Activated CD4-positive, alpha-beta T cell treated with anti-CD3 and anti-CD28 coated beads, Interleukin-2, amount 50 U/mL, for 48 hours (primary cell): ENCODE measurements at places on chromosomes 1 and 21.

DNA sequence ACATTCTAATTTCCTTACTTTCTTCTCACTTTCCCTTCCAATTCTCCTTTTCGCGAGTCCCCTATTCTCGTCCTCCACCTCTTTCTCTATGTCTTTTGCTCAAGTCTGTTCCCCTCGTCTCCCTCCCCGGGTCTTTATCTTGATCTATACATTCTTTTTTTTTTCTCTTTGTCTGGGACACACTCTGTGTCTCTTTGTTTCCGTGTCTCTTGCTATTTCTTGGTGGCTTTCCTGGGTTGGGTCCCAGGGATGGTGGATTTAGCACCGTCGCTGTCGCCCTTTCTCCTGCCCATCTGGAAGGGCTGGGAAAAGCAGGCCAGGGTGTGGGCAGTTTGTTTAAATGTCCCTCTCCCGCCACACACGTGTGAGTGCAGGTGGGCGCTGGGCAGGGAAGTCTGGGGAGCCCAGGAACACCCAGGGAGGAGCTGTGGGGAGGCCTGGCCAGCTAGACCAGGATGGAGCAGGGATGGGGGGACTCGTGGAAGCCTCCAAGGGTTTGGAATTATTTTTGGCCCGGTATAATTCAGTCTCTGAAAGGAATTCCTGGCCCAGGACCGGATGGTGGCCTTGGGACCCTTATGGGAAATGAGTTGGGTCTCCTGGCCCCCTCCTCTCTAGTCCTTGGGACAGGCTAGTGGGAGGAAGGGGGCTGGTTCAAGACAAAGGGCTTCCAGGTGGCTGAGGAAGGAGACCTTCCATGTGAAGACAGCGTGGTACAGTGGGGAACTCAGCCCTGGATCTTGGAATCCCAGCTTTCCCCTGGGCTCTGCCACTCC is 9.5 kb upstream of the ID3 start:
- no peak for DNase-seq

DNA sequence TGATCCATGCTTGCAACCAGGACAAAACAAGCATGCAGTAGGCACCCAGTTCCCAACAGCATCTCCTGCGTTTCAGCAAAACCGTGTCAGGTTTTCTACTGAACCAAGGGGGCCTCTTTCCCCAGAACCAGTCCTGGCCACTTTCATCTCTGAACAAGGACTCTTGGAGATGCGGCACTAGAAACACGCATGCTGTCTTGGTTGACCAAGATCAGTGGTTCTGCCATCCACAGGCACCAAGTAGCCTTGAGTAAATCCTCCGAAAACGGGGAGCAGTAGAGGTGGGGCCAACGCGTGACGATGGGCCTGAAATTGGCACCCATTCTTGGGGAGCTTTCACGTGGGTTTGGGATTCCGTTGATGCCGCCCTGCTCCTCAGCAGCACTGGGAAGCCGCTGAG is 62.5 kb upstream of the AJAP1 start:
- DNase-seq, result no peak

- no peak for DNase-seq
These were observed 63.5 kb downstream of the LRRN2 start for GRCh38 chr1:204621996-204622395.

DNA sequence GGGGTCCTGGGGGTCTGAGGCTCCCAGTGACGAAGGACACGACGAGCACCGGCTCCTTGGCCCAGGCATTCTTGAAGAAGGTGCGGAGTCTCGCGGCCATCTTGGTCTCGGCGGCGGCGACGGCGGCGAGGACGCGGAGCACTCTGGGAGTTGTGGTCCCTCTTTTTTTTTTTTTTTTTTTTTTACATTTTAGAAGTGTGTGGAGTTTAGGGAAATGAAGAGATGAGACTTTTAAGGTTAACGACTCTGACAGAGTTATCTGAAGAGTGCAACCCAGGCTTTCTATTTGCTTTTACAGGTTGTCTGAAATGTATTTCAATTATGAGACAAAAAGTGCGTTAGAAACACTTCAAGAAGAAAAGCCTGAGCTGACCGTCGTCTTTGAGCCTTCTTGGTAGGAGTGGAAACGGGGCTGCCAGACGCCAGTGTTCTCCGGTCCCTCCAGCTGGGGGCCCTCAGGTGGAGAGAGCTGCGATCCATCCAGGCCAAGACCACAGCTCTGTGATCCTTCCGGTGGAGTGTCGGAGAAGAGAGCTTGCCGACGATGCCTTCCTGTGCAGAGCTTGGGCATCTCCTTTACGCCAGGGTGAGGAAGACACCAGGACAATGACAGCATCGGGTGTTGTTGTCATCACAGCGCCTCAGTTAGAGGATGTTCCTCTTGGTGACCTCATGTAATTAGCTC is 9.7 kb downstream of the OR2B11 start:
- DNase-seq, result peak; percentile 25

- no peak for DNase-seq
These were observed 87.5 kb downstream of the FGGY start for GRCh38 chr1:59384443-59384842.
